ENCODE measurements at places on chromosomes 7 and 10.

- peak overlapping the region; percentile 51 for H3K27ac ChIP-seq
- DNase-seq: no peak
- H3K27me3 ChIP-seq: no peaks in the 10 kb centered on the region
- H3K4me3 ChIP-seq: no peak overlapping the region
Observed at GRCh38 chr7:106485031-106485551, 175.9 kb downstream of the CCDC71L start.

- no peaks in the 10 kb centered on the region for H3K27me3 ChIP-seq
- peak overlapping the region; percentile 59 for H3K4me3 ChIP-seq
- no peaks in the 10 kb centered on the region for H3K36me3 ChIP-seq
- no peak for DNase-seq
- H3K27ac ChIP-seq: peak overlapping the region; percentile 94
Observed at GRCh38 chr10:63268149-63268797, 135.1 kb downstream of the NRBF2 start.

- DNase-seq: no peak
- no peaks in the 10 kb centered on the region for H3K36me3 ChIP-seq
- no peak overlapping the region for H3K4me3 ChIP-seq
- H3K4me1 ChIP-seq: no peaks in the 10 kb centered on the region
- H3K27ac ChIP-seq: no peak overlapping the region
Observed at GRCh38 chr7:156963472-156963871, 14.0 kb downstream of the NOM1 start.

DNA sequence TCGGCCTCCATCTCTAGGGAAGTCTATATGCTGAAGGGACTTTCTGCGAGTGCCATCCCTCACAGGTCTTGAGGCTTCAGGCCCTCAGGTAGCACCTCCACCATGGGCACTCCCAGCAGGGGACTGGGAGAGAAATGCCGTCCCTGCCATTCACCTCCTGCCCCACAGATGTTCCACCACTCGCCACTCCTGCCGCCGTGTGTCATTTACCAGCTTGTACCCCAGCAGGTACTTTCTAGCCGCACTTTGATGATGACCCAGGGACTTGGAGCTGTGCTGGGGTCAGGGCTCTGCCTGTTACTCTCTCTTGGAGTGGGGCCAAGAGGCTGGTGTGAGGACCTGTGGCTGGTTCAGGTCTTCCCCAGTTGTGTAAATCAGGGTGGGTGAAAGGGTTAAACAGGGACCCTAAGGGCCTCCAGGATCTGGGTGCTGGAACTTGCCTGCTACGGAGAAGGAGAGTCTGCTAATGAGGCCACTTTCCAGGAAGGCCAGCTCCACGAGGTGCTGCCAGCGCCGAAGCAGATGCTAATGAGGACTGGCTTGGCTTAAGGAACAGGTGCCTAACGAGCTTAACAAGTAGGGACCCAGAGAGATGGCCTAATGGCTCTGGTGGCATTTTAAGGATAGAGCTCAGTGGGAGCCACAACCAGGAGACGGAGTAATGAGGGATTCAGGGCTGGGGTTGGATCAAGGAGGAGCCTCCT lies 32.4 kb downstream of the CRHR2 start:
- no peak overlapping the region for H3K4me3 ChIP-seq
- no peaks in the 10 kb centered on the region for H3K4me1 ChIP-seq
- no peaks in the 10 kb centered on the region for H3K36me3 ChIP-seq
- no peak overlapping the region for H3K27ac ChIP-seq

DNA sequence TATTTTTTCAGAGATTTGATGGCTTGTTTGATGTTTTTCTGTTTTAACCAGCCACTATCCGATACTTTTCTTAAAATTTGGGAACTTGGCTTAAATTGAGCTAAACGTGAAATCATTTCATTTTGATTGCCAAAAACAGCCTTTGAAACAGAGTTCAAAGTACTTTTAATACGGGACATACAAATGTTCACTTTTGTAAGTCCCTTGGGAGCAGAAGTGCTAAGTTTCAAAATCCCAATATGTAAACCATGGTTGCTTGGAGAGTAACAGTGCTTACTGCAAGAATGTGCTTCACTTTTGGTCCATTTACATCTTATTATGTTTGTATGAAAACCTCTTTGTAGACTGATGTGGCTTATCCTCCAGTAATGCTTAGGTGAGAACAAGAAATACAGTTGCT lies 10.9 kb downstream of the PNPLA8 start:
- no peak overlapping the region for H3K27ac ChIP-seq
- H3K4me3 ChIP-seq: no peak overlapping the region
- no peak for DNase-seq
- H3K36me3 ChIP-seq: no peaks in the 10 kb centered on the region
- H3K4me1 ChIP-seq: peaks cover 8% of the 10 kb centered on the region

DNA sequence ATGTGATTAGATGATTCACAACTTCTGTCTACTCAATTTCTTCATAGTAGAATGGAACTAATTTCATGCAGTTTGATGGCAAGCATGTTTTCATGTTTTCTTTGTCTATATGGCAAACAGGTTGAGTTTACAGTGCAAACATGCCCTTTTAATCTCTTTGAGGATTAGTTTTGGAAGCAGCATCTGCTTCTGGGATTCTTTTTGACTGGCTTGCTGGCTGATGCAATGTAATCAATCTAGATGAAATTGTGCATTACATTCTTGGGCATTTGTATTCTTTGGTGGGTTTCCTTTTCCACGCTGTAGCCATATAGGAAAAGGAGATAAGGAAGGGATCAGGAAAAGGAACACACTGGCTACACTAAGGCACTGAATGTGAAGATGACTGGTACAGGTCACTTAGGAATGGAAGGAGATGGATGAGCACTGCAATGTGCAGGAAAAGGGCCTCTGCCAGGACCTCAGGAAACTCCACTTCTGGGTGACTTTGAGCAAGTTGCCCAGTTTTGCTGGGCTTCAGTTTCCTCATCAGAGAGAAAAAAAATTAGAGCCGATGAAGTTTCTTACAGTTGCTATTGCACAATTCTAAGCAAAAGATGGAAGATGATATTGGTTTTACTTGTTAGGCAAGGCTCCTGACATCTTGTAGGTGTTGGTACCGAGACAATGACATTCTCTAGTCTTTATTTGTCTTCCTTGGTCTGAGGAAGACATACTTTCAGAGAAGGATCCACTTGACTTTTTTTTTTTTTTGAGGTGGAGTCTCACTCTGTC lies 269.1 kb downstream of the SUGCT start:
- no peaks in the 10 kb centered on the region for H3K4me1 ChIP-seq
- no peaks in the 10 kb centered on the region for H3K36me3 ChIP-seq
- H3K27ac ChIP-seq: no peak overlapping the region
- H3K4me3 ChIP-seq: no peak overlapping the region

GRCh38 chr10:30057421-30057841 lies 2.0 kb downstream of the JCAD start:
- no peaks in the 10 kb centered on the region for H3K27me3 ChIP-seq
- no peaks in the 10 kb centered on the region for H3K36me3 ChIP-seq
- H3K4me1 ChIP-seq: peaks cover 12% of the 10 kb centered on the region
- peak overlapping the region; percentile 73 for H3K27ac ChIP-seq
- no peak overlapping the region for H3K4me3 ChIP-seq
- no peak for DNase-seq

DNA sequence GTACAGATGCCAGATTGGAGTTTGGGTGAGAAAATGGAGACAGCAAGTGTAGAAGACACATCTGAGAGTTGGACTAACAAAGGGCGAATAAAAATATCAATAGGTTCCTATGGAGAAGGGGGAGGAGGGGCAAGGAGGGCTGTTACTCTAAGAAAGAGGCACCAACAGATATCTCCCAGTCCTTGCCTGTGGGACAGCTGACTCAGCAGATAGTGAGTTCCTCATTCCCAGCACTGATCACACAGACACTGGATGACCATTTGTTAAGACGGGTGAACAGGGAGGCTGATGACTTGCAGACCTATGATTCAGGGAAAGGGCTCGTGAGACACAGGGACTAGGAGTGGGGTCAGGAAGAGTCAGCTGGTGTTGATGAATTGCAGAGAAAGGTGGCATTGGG lies 5.7 kb upstream of the PRR15 start:
- no peak overlapping the region for H3K27ac ChIP-seq
- H3K36me3 ChIP-seq: no peaks in the 10 kb centered on the region
- peaks cover 1% of the 10 kb centered on the region for H3K4me1 ChIP-seq
- H3K4me3 ChIP-seq: no peak overlapping the region

DNA sequence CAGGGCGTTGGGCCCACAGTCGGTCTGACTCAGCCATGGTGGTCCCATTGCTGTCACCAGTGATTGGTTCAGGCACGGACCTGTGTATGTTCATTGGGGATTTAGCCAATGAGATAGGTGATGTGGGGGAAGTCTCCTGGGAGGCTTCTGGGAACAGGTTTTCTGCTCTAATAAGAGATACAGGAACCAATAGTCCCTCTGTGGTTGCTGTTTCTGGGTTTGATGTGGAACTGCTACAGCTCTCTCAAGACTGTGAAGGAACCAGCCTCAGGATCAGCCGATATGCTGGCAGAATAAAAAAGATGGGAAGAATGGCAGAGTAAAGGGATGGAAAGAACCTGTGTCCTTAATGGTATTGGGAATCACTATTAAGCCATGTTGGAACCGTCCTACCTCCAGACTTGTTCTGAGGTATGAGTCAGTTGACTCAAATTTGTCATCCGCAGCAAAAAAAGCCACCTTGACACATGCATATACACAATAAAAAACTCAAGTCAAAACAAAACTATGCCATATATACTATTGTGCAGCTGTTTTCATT lies 70.6 kb downstream of the MCMBP start:
- no peak overlapping the region for H3K4me3 ChIP-seq
- H3K27me3 ChIP-seq: no peaks in the 10 kb centered on the region
- no peak for DNase-seq
- no peaks in the 10 kb centered on the region for H3K4me1 ChIP-seq

GRCh38 chr10:114520453-114520852 lies 116.2 kb upstream of the AFAP1L2 start:
- peaks cover 85% of the 10 kb centered on the region for H3K4me1 ChIP-seq
- no peaks in the 10 kb centered on the region for H3K36me3 ChIP-seq
- H3K27me3 ChIP-seq: no peaks in the 10 kb centered on the region
- DNase-seq: no peak

Measured in vagina (tissue), 2 donors.